ENCODE measurements at places on chromosomes 2 and 18. TPM values are rescaled to one million over a fixed set of nuclear protein-coding genes. Genes with fewer than 3 reads are reported as not detected.

DNA sequence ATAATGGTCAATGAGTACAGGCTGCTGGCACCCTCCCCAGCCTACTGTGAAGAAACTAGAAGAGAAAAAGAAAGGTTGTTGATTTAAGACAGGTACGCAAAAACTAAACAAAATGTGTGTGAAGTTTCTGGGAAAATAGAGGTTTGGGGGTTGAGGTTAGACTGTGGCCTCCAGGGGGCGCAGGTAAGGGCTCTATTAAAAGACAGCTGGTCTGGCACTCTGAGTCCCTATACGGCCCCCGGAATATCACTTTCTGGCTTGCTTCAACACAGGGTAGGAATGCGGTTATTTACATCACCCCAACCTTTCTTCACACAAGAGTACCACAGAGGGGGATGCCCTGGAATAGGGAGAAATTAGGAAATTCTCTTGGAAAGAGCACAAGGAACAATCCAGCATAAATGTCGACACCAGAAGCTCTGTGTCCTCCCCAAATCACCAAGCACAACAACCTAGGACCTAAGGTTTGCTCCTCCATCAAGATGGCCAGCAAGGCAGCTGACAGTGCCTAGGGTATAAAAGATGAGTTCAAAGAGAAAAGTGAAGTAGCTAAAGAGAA is 480.8 kb upstream of the KLHL29 start:
- H3K27me3 ChIP-seq, result no peaks in the 10 kb centered on the region
- no peak for DNase-seq

DNA sequence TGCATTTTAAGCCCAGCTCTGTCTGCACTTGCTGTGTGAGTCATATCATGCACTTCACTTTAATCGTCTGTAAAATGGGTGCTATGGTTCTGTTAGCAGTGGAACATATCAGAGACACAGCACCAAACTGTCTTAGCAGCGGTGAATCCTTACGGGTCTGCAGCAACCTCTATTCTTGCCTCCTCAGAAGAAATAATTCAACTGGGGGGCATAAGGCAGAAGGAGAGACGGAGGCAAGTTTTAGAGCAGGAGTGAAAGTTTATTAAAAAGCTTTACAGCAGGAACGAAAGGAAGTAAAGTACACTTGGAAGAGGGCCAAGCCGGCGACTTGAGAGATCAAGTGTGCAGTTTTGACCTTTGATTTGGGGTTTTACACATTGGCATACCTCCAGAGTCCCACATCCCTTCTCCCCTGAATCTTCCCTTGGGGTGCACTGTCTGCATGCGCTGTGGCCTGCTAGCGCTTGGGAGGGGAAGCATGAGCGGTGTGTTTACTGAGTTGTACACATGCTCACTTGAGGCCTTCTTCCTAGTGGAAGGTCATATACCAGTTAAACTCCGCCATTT is 109.8 kb downstream of the DDX1 start:
- no peaks in the 10 kb centered on the region for H3K4me1 ChIP-seq
- H3K36me3 ChIP-seq, result no peaks in the 10 kb centered on the region
- no peaks in the 10 kb centered on the region for H3K27me3 ChIP-seq
- no peak for DNase-seq

- H3K4me1 ChIP-seq, result no peaks in the 10 kb centered on the region
- H3K4me3 ChIP-seq, result no peak overlapping the region
- H3K27me3 ChIP-seq, result no peaks in the 10 kb centered on the region
Measured at GRCh38 chr2:27160191-27160590, 11.4 kb downstream of the TCF23 start.

ASIC4 gene
- not detected for polyA plus RNA-seq

DYNAP gene
- not detected for polyA plus RNA-seq

DNA sequence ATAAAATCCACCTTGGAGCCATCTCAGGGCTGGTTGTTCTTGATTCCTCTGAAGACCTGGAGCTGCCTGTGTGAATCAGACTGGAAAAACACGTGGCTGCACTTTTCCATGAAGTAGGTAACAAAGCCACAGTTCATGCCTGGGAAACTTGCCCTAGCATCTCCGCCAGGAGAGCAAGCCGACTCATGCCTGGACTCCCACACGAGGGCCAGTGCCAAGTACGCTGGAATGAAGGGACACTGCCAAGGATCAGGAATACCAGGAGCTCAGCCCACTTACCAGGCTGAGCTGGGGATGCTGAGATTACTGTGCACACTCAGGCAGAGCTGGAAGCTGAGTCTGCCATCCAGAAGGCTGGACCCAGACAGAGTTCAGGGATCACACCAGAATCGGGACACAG is 10.9 kb upstream of the FHL2 start:
- peaks cover 16% of the 10 kb centered on the region for H3K27me3 ChIP-seq
- DNase-seq, result no peak
- no peaks in the 10 kb centered on the region for H3K36me3 ChIP-seq
- no peaks in the 10 kb centered on the region for H3K4me1 ChIP-seq
- no peak overlapping the region for H3K27ac ChIP-seq

- H3K4me1 ChIP-seq, result peaks cover 9% of the 10 kb centered on the region
- peaks cover 9% of the 10 kb centered on the region for H3K27me3 ChIP-seq
- peak overlapping the region; percentile 17 for H3K4me3 ChIP-seq
- H3K27ac ChIP-seq, result no peak overlapping the region
- DNase-seq, result no peak
- no peaks in the 10 kb centered on the region for H3K36me3 ChIP-seq
Measured at GRCh38 chr18:80147037-80147417, 38.0 kb downstream of the ADNP2 start.

DNA sequence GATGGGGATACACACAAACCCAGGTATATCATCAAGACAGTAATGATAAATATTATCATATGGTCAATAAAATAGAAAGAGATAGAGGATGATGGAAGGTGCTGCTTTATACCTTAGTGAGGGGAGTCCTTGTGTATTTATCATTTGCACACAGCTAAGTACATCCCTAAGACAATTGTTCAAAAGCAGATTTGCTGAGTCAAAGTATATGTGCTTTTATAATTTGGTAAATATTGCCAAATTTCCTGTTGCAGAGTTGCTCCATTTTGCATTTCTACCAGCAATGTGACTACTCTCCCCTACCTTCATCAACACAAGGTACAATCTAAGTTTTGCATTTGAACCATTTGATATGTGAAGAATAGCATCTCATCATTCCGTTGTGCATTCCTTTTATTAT is 22.6 kb upstream of the PLEK start:
- peaks cover 38% of the 10 kb centered on the region for H3K27me3 ChIP-seq
- H3K36me3 ChIP-seq, result no peaks in the 10 kb centered on the region
- no peaks in the 10 kb centered on the region for H3K4me1 ChIP-seq
- H3K27ac ChIP-seq, result no peak overlapping the region

- H3K27ac ChIP-seq, result no peak overlapping the region
- no peaks in the 10 kb centered on the region for H3K4me1 ChIP-seq
- no peaks in the 10 kb centered on the region for H3K27me3 ChIP-seq
- peaks cover 11% of the 10 kb centered on the region for H3K36me3 ChIP-seq
Measured at GRCh38 chr2:219122202-219122980, 38.2 kb downstream of the NHEJ1 start.

GRCh38 chr2:96656540-96656939 is 14.0 kb downstream of the FER1L5 start:
- no peak overlapping the region for H3K27ac ChIP-seq
- no peaks in the 10 kb centered on the region for H3K4me1 ChIP-seq
- no peak for DNase-seq

UGT1A5 gene
- not detected for polyA plus RNA-seq

DNA sequence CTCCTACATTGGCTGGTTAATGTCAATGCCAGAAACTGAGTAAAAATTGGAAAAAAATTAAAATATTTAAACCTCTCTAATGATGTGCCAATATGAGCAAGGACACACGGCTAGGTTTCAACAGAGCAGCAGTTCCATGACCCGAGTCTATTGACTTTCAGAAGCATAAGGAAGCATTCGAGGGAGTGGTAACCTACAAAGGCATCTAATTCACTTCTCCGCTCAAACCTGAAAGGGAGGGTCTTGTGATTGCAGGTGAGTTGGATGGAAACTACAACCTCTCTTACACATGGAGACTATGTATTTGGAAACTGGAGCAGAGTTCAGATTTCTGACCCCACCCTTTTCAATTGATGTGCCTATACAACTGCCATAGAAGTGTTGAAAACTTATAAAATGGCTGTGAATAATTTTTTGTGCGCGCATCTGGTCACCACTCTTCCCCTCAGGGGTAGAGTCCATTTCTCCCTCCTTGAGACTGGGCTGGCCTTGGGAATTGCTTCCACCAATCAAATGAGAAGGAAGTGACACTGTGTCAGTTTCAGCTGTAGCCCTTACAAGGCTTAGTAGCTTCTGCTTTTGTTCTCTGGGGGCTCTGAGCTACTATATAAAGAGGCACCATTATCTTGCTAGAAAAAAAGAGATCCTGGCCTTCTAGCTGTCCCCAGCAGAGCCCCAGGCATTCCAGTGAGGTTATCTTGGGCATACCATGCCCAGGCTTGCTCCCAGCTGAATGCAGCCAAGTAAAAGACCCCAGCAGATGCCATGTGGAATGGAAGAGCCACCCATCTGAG is 278.0 kb downstream of the EPHA4 start:
- H3K27me3 ChIP-seq, result no peaks in the 10 kb centered on the region
- H3K27ac ChIP-seq, result no peak overlapping the region
- DNase-seq, result no peak

GRCh38 chr2:20186078-20186854 is 38.7 kb downstream of the SDC1 start:
- H3K4me1 ChIP-seq, result no peaks in the 10 kb centered on the region
- no peak overlapping the region for H3K4me3 ChIP-seq
- H3K27me3 ChIP-seq, result no peaks in the 10 kb centered on the region
- H3K27ac ChIP-seq, result no peak overlapping the region

DNA sequence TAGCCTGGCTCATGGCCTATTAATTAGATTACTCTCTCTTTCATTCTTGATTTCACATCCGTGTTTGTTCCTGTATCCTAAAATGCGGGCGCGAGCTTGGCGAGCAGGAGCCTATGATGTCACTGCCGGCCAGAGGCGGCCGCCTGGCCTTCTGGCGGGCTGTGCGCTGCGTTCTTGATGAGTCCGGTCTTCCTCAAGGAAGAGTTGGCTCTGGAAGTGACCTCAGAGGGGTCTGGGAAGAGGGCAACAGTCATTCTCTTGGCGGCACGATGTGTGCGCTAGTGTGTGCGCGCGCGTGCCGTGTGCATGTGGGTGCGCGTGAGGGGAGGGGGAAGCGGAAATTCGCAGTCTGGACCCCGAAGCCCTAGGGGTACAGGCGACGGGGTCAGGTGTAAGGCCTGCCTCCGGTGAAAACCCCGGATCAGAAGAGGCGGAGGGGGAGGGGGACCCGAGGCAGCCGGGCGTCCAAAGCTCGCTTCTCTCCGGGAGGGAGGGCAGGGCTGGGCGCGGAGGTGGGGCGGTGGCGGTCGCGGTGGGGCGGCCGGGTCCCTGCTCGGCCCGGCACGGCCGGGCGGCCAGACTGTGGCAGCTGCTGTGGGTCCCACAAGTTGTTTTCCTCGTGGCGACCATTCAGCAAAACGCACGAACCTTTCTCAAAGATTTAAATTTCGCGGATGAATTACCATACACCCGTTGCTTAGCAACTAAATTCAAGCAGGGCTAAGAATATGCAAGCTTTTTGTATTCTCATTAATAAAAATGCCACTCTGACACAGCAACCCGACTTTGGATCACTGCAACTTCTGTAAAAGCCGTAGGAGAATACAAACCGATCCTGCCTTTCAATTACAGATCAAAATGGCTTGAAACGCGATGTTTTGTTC is 8.4 kb downstream of the POU3F3 start:
- no peaks in the 10 kb centered on the region for H3K36me3 ChIP-seq
- no peak overlapping the region for H3K27ac ChIP-seq
- no peak for DNase-seq
- H3K27me3 ChIP-seq, result peaks cover 52% of the 10 kb centered on the region
- H3K4me3 ChIP-seq, result no peak overlapping the region

- DNase-seq, result no peak
- H3K4me3 ChIP-seq, result no peak overlapping the region
- H3K27me3 ChIP-seq, result no peaks in the 10 kb centered on the region
- H3K27ac ChIP-seq, result no peak overlapping the region
- no peaks in the 10 kb centered on the region for H3K36me3 ChIP-seq
- peaks cover 3% of the 10 kb centered on the region for H3K4me1 ChIP-seq
Measured at GRCh38 chr2:222794585-222795449, 66.0 kb upstream of the ACSL3 start.

DNA sequence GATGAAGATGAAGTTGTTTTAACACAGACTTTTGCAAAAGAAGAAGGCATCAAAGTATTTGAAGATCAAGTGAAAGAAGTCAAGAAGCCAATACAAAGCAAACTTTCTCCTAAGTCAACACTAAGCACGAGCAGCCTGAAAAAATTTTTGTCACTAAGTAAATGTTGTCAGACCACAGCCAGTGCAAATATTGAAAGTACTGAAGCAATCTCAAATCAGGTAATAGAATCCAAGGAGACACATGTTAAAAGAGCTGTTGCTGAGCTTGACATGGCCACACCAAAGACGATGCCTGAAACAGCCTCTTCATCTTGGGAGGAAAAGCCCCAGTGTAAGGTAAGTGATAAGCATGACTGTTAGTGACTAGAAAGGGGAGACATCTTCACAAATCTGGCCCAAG is 75.1 kb downstream of the FSIP2 start:
- no peaks in the 10 kb centered on the region for H3K4me1 ChIP-seq
- no peak overlapping the region for H3K27ac ChIP-seq
- H3K36me3 ChIP-seq, result no peaks in the 10 kb centered on the region
- H3K4me3 ChIP-seq, result no peak overlapping the region

DNA sequence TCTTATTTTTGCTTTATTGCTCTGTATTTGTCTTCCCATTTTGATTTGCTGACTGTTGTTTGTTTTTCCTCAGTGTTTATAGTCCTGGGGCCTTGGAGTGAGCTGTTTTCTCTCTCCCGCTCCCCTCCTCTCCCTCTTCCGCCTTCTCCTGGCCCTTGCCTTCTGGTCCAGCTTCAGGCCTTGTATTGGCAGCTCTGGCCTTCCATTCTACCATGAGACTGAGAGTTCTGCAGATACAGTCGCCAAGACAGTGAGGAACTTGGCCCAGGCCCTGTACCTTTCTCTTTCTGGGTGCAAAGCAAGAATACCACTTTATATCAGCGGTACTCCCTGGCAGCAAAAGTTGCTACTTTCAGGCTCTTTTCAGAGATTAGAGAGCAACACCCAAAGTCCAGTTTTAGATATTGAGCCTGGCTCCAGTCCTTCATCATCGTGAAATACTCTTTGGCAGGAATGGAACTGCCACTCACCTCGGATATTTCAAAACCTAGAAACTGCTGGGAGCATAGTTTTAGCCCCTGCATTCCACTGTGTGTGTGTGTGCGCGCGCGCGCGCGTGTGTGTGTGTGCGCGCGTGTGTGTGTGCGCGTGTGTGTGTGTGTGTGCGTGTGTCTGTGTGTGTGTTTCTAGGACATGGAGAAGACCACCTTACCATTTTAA is 17.1 kb upstream of the L3MBTL4 start:
- H3K4me1 ChIP-seq, result no peaks in the 10 kb centered on the region
- no peaks in the 10 kb centered on the region for H3K36me3 ChIP-seq
- no peaks in the 10 kb centered on the region for H3K27me3 ChIP-seq
- no peak overlapping the region for H3K4me3 ChIP-seq

GRCh38 chr2:39660612-39661236 is 5.0 kb upstream of the TMEM178A start:
- peaks cover 19% of the 10 kb centered on the region for H3K27me3 ChIP-seq
- H3K36me3 ChIP-seq, result no peaks in the 10 kb centered on the region
- no peak overlapping the region for H3K4me3 ChIP-seq
- no peaks in the 10 kb centered on the region for H3K4me1 ChIP-seq
- DNase-seq, result no peak

Measured in CD4-positive, CD25-positive, alpha-beta regulatory T cell (primary cell).